Suprapubic skin (tissue), 4 donors: ENCODE measurements at places on chromosomes 2 and 18.

GRCh38 chr2:234676109-234676782 lies 179.4 kb upstream of the ARL4C start:
- H3K27me3 ChIP-seq, result no peaks in the 10 kb centered on the region
- H3K4me3 ChIP-seq, result no peak overlapping the region
- no peaks in the 10 kb centered on the region for H3K36me3 ChIP-seq
- H3K4me1 ChIP-seq, result peaks cover 22% of the 10 kb centered on the region

DNA sequence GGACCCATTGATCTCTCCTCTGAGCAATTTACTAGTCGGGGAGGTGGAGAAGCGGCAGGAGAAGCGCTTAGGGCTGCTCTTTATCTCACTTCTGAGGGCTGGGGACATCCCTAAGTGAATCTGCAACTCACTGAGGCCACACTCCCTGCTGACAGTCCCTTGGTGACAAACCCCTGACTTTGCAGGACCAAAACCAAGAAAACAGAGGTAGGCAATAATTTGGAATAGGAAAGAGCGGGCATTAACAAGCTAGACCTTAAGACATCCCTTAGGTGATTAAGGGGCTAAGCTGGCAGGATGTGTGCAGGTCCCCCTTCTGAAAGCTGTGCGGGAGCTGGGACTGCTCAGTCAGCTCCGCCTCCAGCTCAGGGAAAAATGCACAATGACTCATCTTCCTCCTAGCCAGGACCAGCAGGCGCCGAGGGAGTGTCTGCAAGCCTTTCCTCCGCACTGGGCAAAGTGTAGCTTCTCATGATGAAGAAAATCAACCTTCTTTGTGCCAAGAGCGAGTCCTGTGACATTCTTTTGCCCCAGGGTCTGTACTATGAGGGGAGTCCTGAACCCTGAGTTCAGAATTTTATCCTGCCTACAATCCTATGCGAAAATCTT lies 63.3 kb downstream of the BOD1L2 start:
- H3K27me3 ChIP-seq, result peaks cover 20% of the 10 kb centered on the region
- H3K36me3 ChIP-seq, result no peaks in the 10 kb centered on the region
- H3K27ac ChIP-seq, result no peak overlapping the region
- peaks cover 12% of the 10 kb centered on the region for H3K4me1 ChIP-seq

- H3K4me3 ChIP-seq, result no peak overlapping the region
- no peak for DNase-seq
- H3K4me1 ChIP-seq, result no peaks in the 10 kb centered on the region
- H3K27me3 ChIP-seq, result no peaks in the 10 kb centered on the region
Measured at GRCh38 chr2:206354129-206354528, 79.7 kb downstream of the ZDBF2 start.

- DNase-seq, result no peak
- no peaks in the 10 kb centered on the region for H3K4me1 ChIP-seq
- H3K27ac ChIP-seq, result no peak overlapping the region
- no peaks in the 10 kb centered on the region for H3K27me3 ChIP-seq
- H3K36me3 ChIP-seq, result no peaks in the 10 kb centered on the region
- no peak overlapping the region for H3K4me3 ChIP-seq
Measured at GRCh38 chr2:83990636-83991035, 468.4 kb downstream of the SUCLG1 start.

DNA sequence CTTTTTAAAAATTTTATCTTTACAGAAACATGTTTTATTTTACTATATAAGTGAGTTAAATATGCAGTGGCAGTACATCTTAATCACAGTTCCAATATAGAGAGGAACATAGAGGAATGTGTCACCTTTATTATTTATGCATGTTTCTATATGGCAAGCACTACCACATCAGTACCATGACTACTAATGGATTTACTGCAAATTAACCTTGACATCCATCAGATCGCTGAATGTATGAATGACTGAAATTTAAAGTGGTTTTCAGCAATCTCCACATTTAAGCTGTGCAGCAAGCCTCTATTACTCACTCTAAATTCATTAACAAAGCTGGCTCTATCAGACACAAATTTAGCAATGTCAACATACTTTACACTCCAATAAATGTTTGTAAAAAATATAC lies 790.6 kb downstream of the NRXN1 start:
- no peak overlapping the region for H3K27ac ChIP-seq
- H3K4me3 ChIP-seq, result no peak overlapping the region
- H3K36me3 ChIP-seq, result no peaks in the 10 kb centered on the region

DNA sequence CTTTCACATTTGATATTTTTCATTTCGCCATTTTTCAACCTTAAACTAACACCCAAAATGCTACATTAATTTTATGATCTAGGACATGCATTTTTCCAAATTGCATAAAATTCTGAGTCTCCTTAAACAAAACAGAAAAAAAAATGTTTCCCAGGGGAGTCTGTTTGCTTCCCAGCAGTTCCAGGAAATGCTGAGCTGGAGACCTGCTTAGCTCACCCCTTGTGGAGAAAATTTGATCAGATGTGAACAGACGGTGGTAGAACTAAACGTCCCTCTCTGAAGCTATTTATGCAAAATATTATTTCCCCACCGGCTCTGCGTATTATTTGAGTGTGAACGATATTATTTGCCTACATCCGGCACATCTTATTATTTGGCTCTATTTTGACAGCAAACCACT lies 74.9 kb upstream of the AGAP1 start:
- no peaks in the 10 kb centered on the region for H3K27me3 ChIP-seq
- no peak overlapping the region for H3K27ac ChIP-seq
- no peaks in the 10 kb centered on the region for H3K4me1 ChIP-seq

DNA sequence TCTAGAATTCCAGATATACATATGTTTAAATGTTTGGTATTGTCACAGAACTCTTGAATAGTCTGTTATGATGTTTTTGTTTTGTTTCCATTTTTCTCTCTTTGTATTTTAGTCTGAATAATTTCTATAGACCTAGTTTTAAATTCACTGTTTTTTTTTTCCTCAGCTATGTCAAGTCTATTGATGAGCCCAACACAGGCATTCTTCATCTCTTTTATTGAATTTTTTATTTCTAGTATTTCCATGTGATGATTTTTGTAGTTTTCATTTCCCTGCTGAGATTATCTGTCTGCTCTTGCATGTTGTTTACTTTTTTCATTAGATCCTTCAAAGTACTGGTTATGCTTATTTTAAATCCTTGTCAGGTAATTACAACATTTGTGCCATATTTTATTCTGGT lies 254.7 kb downstream of the C1D start:
- no peaks in the 10 kb centered on the region for H3K27me3 ChIP-seq
- no peaks in the 10 kb centered on the region for H3K4me1 ChIP-seq
- H3K36me3 ChIP-seq, result no peaks in the 10 kb centered on the region

DNA sequence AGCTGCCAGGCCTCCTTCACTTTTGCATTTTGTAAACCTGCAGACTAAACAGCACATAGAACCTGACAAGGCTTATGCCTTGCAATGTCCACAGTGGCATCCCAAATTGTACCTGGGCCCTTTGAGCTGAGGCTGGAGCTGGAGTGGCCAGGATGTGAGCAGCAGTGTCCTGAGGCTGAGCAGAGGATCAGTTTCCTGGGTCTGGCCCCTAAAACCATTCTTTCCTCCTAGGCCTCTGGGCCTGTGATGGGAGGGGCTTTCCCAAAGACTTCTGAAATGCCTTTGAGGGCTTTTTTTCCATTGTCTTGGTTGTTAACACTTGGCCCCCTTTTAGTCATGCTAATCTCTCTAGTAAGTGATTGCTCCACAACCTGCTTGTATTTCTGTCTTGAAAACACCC lies 32.8 kb downstream of the FSIP2 start:
- no peak overlapping the region for H3K4me3 ChIP-seq
- no peak for DNase-seq
- H3K27me3 ChIP-seq, result no peaks in the 10 kb centered on the region
- H3K4me1 ChIP-seq, result no peaks in the 10 kb centered on the region

GRCh38 chr2:96167407-96168013 lies 22.3 kb upstream of the DUSP2 start:
- no peak overlapping the region for H3K4me3 ChIP-seq
- H3K4me1 ChIP-seq, result no peaks in the 10 kb centered on the region
- no peak for DNase-seq

GRCh38 chr2:176614930-176615329 lies 345.7 kb downstream of the MTX2 start:
- no peak for DNase-seq
- no peak overlapping the region for H3K27ac ChIP-seq
- H3K36me3 ChIP-seq, result no peaks in the 10 kb centered on the region
- peaks cover 2% of the 10 kb centered on the region for H3K4me1 ChIP-seq
- peaks cover 18% of the 10 kb centered on the region for H3K27me3 ChIP-seq

DNA sequence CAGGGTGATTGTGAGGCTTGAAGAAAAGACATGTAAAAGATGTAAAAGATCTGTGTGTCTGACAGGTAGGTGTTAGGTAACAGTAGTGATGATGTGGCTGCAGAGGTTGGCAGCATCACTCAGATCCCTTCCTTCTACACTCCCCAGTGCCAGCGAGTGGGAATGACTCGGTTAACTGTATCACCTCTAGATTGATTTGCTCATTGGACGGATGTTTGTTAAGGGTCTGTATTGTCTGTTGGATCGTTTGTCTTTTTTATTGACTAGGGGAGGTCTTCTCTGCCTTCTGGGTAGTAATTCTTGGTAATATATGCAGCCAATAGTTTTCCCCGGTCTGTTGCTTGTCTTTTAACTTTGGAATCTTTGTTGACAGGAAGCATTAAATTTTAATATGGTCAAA lies 44.8 kb upstream of the CNGA3 start:
- peaks cover 7% of the 10 kb centered on the region for H3K27me3 ChIP-seq
- no peaks in the 10 kb centered on the region for H3K4me1 ChIP-seq
- no peak overlapping the region for H3K4me3 ChIP-seq
- H3K36me3 ChIP-seq, result no peaks in the 10 kb centered on the region
- DNase-seq, result no peak

DNA sequence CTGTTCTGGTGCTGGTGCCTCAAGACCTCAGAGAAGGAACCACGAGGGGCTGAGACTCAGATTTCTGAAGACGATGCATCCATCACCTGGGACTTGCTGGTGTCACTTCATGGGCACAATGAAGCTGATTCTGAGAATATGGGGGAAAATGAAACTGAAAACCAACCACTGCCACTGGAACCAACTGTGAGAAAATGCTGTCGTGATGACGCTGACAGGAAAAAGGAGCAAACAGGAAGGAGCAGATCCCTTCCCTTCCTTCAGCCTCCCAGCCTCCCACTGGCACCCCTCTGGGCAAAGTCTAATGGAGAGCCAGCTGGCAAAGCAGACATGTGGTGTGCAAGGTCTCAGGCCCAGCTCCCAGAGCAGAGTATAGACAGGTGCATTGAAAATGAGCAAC lies 109.7 kb downstream of the FOXI3 start:
- H3K4me3 ChIP-seq, result no peak overlapping the region
- peaks cover 9% of the 10 kb centered on the region for H3K27me3 ChIP-seq
- H3K4me1 ChIP-seq, result no peaks in the 10 kb centered on the region
- H3K36me3 ChIP-seq, result no peaks in the 10 kb centered on the region
- no peak overlapping the region for H3K27ac ChIP-seq

DNA sequence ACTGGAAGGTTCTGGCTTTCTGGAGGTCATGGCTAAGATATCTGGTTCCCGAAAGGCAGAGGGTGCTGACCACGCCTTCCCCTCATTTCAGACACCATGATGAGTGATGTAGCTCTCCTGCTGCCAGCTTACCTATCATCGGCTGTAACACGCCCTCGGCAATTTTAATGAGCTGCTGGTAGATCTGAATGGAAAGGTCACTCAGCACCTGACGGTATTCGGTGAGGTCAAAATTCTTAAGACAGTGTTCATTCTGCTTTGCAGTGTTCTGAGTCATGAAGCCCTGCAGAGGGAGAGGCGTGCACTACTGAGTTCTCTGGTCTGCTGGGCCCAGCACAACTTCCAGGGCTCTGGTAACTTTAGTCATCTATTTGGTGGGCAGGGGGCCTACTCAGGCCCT lies 25.7 kb upstream of the ACAA2 start:
- H3K4me1 ChIP-seq, result no peaks in the 10 kb centered on the region
- no peak for DNase-seq
- no peak overlapping the region for H3K4me3 ChIP-seq
- no peaks in the 10 kb centered on the region for H3K27me3 ChIP-seq
- no peak overlapping the region for H3K27ac ChIP-seq
- H3K36me3 ChIP-seq, result no peaks in the 10 kb centered on the region

GRCh38 chr2:2743164-2743571 lies 412.1 kb upstream of the MYT1L start:
- no peak overlapping the region for H3K4me3 ChIP-seq
- H3K27ac ChIP-seq, result no peak overlapping the region
- DNase-seq, result peak; percentile 76
- H3K4me1 ChIP-seq, result peaks cover 21% of the 10 kb centered on the region
- H3K27me3 ChIP-seq, result no peaks in the 10 kb centered on the region

- no peak overlapping the region for H3K27ac ChIP-seq
- DNase-seq, result no peak
- peaks cover 7% of the 10 kb centered on the region for H3K36me3 ChIP-seq
- H3K4me1 ChIP-seq, result peaks cover 54% of the 10 kb centered on the region
Measured at GRCh38 chr2:96542357-96542977, 5.9 kb downstream of the ARID5A start.

- no peaks in the 10 kb centered on the region for H3K4me1 ChIP-seq
- DNase-seq, result no peak
- no peak overlapping the region for H3K4me3 ChIP-seq
- H3K36me3 ChIP-seq, result no peaks in the 10 kb centered on the region
- H3K27me3 ChIP-seq, result peaks cover 4% of the 10 kb centered on the region
- H3K27ac ChIP-seq, result no peak overlapping the region
Measured at GRCh38 chr2:15674637-15675455, 83.2 kb downstream of the DDX1 start.

- H3K27ac ChIP-seq, result no peak overlapping the region
- H3K4me1 ChIP-seq, result no peaks in the 10 kb centered on the region
- DNase-seq, result no peak
- no peak overlapping the region for H3K4me3 ChIP-seq
- H3K36me3 ChIP-seq, result no peaks in the 10 kb centered on the region
Measured at GRCh38 chr18:28947900-28948299, 771.0 kb upstream of the CDH2 start.

DNA sequence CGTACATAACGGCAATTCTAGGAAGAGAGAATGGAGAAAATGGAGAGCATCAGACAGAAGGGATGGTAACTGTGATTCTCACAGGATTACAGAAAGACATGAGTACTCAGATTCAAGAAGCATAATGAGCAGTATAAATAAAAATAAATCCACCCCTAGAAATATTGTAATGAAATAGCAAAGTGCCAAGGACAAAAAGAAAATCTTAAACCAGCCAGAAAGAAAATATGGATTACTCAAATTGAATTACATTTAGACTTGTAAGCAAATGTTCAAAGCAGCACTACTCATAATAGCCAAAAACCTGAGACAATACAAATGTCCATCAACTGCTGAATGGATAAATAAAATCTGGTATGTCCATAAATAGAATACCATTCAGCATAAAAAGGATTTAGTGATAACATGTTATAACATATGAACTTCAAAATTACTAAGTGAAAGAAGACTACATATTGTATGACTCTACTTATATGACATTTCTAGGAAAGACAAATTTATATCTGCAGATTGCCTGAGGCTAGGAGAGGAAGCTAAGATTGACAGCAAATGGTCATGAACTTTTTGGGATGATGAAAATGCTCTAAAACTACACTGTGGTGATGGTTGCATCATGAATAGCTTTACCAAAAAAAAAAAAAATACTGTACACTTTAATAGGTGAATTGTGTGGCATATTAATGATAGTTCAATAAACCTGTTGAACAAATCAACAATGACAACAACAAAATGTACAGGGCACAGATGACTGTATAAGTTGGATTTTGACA lies 63.4 kb upstream of the SPTBN1 start:
- no peak overlapping the region for H3K4me3 ChIP-seq
- peaks cover 4% of the 10 kb centered on the region for H3K4me1 ChIP-seq
- no peak overlapping the region for H3K27ac ChIP-seq
- DNase-seq, result no peak
- no peaks in the 10 kb centered on the region for H3K27me3 ChIP-seq
- no peaks in the 10 kb centered on the region for H3K36me3 ChIP-seq
